Endothelial cell (in vitro differentiated cells): ENCODE measurements at places on chromosomes 13 and 19.

DNA sequence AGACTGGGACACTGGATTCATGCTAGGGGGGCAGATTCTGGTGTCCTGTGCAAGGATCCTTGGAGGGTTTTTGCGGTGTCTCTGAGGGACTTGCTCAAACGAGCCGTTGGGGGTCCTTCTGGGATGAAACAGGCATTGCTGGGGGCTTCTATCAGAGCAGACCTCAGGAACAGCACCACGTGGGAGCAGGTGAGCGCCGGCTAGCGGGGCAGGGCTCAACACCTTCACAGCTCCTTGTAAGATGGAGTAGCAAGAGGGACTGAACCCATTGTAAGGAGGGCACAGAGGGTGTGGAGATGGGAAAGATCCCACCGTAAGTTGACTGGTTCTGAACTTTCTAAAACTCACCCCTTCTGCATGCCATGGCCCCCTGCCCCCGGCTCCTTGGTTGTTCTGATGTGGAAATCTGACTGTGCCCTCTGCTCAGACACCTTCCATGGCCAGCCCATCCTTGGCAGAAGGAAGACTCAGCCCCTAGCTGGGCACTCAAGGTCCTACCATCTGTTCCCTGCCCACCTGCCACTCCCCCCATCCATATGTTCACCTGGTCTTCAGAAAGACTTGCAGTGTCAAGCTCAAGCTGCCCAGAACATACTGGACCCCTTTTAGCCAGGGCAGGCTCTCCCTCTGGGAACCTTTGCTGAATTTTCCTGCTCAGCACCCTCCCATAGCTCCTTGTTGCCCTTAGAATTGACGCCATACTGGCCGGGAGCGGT is 1.2 kb downstream of the SLC27A1 start:
- no peak for DNase-seq

GRCh38 chr19:56108447-56109195 is 12.5 kb downstream of the ZNF787 start:
- DNase-seq = no peak

DNA sequence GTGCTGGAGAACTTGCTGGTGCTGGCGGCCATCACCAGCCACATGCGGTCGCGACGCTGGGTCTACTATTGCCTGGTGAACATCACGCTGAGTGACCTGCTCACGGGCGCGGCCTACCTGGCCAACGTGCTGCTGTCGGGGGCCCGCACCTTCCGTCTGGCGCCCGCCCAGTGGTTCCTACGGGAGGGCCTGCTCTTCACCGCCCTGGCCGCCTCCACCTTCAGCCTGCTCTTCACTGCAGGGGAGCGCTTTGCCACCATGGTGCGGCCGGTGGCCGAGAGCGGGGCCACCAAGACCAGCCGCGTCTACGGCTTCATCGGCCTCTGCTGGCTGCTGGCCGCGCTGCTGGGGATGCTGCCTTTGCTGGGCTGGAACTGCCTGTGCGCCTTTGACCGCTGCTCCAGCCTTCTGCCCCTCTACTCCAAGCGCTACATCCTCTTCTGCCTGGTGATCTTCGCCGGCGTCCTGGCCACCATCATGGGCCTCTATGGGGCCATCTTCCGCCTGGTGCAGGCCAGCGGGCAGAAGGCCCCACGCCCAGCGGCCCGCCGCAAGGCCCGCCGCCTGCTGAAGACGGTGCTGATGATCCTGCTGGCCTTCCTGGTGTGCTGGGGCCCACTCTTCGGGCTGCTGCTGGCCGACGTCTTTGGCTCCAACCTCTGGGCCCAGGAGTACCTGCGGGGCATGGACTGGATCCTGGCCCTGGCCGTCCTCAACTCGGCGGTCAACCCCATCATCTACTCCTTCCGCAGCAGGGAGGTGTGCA is 587 bp downstream of the S1PR4 start:
- DNase-seq = no peak

GRCh38 chr13:68078874-68079273 is 848.7 kb upstream of the PCDH9 start:
- DNase-seq = no peak

DNA sequence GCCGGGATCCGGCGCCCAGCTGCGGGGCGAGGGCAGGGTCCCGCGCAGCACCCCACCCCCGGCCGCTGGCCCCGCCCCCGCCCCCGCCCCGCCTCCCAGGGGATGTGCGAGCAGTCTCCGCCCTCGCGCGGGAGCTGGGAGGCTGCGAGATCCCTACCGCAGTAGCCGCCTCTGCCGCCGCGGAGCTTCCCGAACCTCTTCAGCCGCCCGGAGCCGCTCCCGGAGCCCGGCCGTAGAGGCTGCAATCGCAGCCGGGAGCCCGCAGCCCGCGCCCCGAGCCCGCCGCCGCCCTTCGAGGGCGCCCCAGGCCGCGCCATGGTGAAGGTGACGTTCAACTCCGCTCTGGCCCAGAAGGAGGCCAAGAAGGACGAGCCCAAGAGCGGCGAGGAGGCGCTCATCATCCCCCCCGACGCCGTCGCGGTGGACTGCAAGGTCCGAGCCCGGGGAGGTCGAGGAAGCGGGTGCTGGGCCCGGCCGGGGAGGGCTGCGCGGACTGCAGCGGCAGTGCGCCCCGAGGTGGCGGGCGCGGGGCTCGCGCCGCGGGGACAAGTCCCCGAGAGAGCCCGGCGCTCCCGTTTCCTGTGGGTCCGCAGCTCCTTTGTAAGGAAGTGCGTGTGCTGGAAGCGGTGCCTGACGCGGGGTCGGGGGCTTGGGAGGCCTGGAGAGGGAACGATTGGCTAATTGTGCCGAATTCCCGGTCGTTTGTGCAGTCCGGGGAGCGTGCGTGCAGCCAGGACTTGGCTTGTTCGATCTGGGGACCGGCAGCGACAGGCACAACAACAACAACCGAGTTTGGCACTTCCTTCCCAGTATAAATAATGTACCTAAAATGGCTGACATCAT is at the start of gene ITM2B:
TSS of gene ITM2B (plus strand) at position 161 of the 843 bp plus-strand sequence. CDS start at position 316, 155 bp downstream.
- peak; percentile 72 for DNase-seq

GRCh38 chr13:93984876-93985275 is 494.6 kb downstream of the DCT start:
- DNase-seq = no peak

DNA sequence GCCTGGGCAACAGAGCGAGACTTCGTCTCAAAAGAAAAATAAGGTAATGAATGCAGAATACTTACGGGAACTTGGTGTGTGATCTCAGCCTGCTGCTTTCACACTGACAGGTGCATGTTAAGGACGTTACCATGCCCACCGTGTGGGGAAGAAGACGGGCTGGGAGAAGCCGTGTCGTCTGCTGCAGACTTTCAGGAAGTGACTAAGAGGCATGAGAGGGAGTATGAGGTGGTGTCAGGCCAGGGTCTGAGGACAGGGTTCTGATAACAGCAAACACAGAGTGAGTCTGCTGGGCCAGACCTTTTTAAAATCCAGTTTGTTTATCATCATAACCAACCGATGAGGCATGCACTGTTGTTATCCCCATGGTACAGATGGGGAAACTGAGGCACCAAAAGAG is 13.6 kb upstream of the GALP start:
- DNase-seq = no peak

DNA sequence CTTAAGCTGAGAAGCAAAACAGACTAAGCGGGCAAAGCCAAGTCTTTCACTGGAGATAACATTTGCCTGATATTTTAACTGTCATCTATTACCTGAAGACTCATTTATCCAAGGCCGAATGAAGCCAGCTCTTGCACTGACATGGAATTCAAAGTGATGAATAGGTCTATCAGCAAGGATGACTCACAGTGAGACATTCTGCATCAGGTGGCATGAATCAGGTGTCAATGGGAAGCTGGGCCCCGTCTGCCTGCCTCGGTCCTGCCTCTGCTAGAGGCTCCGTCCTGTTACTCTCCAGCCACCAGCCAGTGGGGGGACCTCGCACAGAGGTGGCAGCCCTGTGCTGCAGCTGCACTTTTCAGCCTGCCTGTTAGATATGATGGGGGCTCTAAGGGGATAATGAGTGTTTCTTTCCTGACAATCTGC is 23.5 kb downstream of the STARD13 start:
- DNase-seq = no peak

GRCh38 chr19:10946958-10947657 is 13.7 kb upstream of the SMARCA4 start:
- DNase-seq = no peak

GRCh38 chr13:73991384-73991783 is 142.8 kb downstream of the KLF12 start:
- DNase-seq = no peak
